ENCODE measurements at places on chromosomes 3 and 15.

DNA sequence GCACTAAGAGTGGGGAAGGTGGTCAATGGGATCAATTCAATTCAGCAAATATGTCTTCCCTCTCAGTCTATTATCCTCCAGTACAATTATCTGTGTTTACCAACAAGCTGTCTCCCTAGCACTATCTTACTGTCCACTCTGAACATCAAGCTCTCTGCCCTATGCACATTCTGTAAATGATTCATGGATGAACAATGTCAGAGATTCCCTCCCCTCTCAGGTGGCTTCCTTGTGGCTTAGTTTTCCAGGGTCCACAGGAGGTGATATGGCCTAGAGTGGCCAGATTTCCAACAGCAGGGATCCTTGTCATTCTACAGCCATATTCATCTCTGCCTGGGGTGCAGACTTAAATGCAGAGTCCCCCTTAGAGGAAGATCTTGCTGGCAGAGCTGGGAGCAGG is 225.1 kb downstream of the UACA start:
- DNase-seq, result no peak

- DNase-seq, result no peak
Measured at GRCh38 chr3:9211155-9211950, 38.1 kb downstream of the SRGAP3 start.

DNA sequence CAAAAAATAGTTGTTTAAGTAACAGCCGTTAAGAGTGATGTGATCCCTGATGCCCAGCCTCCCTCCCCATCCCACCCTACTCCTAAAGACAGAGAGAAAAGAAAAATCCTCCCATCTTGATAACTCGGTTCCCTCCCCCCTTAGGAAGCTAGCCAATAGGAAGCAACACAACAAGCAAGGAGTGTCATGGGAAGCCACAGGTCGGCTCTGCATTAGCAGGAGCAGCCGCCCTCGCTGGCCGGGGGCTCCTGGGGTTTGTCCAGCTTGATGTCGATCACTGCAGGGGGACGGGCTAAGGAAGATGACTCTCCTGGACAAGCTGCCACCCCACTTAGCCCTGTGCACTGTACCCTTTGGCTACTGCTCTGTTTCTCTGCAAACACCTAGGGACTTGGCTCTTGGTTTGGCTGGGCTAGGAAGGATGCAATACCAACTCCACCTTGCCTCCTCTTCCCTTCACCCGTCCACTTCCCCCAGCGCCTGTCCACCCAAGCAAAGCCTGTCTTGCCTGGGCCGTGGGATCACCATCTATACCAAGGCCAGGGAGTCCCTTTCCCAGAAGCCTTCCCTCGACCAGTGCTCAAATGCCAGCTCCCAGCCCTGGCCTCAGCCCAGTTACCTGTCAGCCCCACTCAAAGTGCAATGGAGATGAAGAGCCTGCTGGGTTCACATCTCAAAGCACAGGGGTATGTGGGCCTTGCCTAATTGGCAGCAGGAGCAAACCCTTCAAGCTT is 23.1 kb downstream of the SRPRB start:
- no peak for DNase-seq

- no peak for DNase-seq
Measured at GRCh38 chr15:32656091-32656490, 14.6 kb downstream of the SCG5 start.

DNA sequence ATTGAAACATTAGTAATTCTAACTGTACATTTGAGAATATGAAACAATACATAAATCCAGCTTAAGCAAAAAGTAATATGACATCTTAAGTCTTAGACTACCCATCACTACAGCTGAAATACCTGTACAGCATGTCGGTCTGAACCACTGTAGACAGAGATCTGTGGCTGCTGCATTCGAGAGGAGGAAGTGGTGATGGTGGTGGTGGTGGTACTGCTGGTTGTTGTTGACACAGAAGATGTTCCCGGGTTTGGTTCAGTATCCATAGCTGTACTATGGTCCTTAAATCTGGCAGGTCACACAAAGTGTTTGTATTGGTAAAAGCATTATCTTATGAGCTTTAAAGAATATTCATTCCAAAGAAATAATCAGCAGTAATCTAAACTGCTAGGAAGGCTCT is 2.9 kb downstream of the PHC3 start:
- DNase-seq, result peak; percentile 30

GRCh38 chr15:91886878-91887277 is 33.4 kb downstream of the SLCO3A1 start:
- no peak for DNase-seq

GRCh38 chr3:45178183-45179023 is 32.2 kb upstream of the CDCP1 start:
- no peak for DNase-seq

DNA sequence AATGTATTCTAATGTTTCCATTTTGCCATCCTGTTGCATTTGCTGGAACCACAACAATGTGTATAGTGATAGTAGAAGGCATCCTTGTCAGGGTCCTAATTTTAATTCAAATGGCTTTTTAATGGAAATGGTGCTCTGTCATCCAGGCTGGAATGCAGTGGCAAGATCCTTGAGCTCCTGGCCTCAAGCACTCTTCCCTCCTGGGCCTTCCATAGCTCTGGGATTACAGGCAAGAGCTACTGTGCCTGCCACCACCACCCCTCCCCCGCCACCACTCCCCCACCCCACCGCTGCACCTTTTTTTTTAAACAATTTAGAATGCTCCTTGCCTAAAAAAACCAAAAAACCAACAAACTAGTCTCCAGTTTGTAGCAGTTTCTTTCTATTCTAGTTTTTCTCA is 15.2 kb upstream of the IQCF6 start:
- no peak for DNase-seq

DNA sequence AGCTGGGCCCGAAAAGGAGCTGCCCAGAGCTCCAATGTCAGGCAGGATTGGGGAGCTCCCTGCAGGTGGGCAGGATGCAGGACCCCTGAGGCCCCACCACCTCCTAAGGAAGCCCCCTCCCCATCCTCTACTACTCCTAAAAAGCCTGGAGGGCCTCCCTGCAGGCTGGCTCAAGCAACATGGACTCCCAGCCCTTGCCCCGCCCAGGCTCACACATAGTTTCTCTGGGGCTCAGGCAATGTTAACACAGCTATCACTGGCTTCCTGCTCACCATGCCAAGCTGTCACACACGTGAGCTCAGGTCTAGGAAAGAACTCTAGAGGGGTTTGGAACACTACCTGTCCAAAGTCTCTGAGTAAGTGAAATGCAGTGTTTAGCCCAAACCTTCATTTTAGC is 65.4 kb upstream of the ZNF148 start:
- no peak for DNase-seq

Measured in natural killer cell (primary cell).